ENCODE measurements at places on chromosomes 11 and 22. TPM values are rescaled to one million over a fixed set of nuclear protein-coding genes. Genes with fewer than 3 reads are reported as not detected.

DNA sequence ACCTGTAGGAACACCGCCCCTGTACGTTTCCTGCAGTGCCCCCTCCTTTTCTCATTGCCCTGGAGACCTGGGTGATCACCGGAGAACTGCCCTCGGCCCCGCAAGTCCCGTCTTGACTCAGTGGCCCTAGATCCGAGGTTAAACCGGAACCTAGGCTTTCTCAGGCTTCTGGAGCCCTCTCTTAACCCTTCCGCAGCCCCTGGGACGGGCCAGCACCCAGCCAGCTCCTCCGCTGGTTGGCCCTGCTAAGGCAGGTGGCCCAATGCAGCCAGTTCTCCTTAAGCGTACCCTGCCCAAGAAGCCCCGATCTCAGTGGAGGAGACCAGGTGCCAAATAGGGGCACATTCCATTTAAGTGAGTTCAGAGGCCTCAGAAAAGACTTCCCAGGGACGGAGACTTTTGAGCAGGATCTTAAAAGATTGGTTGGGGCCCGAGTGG, 776 bp downstream of the NLRX1 start:
- peak; percentile 39 for DNase-seq

- DNase-seq, result no peak
Observed at GRCh38 chr11:62922189-62922589, 1.0 kb upstream of the CHRM1 start.

GRCh38 chr11:69691463-69691862, 12.4 kb downstream of the FGF19 start:
- no peak for DNase-seq

- no peak for DNase-seq
Observed at GRCh38 chr11:36313750-36314433, 17.8 kb downstream of the PRR5L start.

DNA sequence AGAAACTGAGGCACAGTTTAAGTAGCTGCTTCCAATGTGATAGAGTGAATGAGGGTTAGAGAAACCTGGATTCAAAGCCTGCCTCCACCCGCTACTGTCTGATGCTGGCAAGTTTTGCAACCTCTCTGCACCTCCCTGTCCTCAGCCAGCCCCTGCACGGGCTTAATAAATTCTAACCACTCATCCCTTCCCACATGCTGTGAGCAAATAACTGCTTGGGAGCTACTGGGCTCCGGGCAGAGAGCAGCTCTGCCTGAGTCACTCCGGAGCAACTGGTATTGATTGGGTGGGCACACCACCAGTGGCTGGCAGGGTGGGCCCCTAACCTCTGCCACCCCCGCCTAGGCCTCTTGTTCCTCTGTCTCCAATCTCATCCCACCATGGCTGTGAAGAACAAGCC, 104.3 kb upstream of the SYT13 start:
- no peak for DNase-seq

TSG101 gene
- total RNA-seq, result 53.9 TPM

Measured in activated CD4-positive, alpha-beta T cell treated with anti-CD3 and anti-CD28 coated beads, Interleukin-2, amount 10 ng/mL, durations not matched to agents 7 days and 5 days (primary cell).